Stimulated activated CD4-positive, alpha-beta T cell treated with anti-CD3 and anti-CD28 coated beads, Interleukin-1b, Interleukin-23, amount 100 ng/mL, for 24 hours (primary cell): ENCODE measurements at places on chromosomes 1 and 21.

GRCh38 chr21:46189959-46190490 is 5.8 kb upstream of the SPATC1L start:
- no peak for DNase-seq

DNA sequence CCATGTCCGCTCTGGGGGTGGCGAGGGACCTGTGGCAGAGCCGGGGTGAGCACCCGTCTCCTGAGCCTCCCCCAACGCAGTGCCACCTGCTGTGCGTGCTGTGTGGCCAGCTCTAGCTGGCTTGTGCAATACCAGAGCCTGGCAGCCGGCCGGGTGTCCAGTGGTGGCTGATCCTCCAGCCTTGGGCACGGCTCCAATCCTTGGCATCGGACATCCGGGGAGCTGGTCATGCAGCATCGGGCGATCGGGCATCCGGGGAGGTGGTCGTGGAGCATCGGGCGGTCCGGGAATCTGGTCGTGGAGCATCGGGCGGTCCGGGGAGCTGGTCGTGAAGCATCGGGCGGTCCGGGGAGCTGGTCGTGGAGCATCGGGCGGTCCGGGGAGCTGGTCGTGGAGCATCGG is 8.1 kb downstream of the SLX9 start:
- no peak for DNase-seq

DNA sequence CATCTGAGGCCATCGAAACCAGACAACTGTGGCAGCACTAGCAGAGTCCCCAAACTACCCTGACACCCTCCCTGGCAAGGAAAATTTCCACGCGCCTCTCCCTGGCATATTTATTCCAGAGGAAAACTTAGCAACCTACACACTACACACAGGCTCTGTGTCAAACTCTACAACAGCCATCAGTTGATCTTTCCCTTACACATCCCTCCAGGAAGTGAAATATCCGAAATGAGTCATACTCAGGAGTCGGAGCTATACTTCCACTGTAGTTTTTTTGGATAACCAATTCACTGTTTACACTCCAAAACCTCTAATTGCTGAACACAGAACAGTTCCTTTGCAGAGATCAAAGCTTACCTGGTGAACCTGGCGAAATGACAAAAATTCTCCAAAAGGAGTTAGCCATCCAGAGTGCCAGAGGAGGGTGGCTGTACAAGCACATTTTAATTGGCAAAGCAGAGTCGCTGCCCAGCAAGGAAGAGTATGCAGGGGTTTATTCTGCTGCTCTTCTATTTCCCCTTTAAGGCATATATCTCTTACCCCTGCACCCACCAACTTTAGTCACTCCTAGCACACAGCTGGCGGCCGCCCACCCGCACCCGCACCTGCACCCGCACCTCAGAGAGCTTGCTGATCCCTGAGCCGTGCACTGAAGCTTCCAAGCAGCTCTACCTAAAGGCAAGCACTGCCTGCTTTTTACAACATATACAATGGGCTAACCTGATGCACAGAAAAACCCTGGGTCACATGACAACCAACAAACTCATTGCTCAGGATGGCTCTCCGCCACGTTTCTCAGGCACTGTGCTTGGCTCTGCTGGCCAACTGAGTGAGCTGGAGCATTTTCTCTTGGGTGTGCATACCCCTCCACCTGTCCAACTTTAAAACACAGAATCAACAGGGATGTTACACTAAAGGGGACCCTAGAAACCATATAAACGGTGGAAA is 54.9 kb downstream of the CAPZB start:
- DNase-seq: no peak

DNA sequence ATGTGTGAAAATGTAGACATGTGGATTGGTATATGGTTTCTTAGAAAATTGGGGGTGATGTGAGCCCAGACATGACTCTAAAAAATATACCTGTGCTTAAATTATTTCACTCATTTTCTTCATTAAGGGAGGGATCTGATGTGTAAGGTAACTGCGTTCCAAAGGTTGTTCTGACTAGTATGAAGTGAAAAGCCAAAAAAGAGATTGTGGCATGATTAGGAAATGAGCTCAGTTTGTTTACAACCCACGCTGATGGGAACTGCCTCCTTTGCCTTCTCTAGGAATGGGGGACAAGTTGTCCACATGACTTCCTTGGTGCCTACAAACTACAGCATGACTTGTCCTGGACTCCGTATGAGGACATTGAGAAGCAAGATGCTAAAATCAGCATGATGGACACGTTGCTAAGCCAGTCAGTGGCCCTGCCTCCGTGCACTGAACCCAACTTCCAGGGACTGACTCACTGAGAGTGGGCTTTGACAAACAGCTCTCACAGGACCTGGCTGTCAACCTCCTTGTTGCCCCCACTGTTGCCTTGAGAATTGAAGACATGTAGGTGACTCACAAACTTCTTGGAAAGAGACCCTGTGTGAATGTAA is 8.0 kb downstream of the C1orf50 start:
- DNase-seq: no peak

DNA sequence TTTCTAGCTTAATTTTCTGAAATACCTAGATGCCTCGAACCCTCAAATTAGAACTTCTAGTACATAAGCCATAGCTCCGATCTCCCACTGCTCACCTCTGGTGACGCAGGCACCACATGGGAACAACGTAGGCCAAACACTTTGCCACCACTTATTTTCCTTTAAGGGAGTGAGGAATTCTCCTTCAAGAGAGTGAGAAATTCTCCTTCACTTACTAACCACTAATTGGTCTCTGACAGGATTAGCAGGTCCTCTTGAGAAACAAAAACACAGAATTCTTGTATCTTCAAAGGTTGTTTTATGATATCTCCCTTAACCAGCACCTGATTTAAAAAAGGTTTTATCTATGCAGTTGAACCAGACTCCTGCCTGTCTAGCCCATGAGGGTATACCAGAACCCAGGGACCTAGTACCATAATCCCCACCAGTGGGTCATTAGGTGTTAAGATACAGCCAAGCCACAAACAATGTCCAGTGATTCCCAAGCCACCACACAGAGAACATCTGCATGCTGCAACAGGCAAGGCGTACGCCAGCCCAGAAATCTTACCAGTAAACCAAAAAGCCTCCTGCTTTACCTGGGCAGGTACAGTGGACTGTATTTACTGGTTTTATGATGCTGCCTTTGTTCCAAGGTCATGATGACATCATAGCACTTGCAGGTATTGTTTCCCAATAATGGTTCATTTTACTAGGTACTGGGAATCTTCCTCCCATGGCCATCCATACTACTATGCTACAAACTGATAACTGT is 20.3 kb upstream of the CXADR start:
- DNase-seq: no peak

DNA sequence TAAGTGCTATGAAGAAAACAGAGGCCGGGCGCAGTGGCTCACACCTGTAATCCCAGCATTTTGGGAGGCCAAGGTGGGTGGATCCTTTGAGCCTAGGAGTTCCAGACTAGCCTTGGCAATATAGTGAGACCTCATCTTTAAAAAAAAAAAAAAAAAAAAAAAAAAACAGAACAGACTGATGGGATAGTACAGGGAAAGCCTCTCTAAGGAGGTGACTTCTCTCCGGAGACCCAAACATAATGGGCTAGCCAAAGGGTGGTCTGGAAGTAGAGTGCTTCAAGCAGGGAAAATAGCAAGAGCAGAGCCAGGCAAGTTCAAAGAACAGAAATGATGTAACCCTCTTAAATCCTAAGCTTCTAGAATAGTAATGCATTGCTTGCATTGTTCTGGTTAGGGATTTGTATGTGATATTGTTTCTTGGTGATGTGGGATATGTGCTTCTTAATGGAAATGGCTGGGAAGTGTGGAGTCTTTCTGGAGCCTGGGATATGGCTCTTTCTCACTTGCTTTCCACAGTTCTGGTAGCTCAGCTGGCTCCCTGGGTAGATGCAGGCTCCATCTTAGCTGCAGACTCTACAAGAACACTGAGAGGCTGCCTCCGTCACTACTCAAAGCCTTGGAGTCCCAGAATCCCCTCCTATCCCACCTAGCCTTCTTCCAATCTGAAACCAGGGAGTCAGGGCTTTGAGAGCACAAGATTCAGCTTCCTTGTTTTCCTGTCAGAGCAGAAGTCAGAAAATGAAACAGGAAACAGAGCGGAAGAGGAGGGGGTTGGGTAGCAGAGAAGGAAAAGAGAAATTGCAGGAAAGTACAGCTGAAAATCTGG is 1.9 kb upstream of the PIGV start:
- DNase-seq: no peak

DNA sequence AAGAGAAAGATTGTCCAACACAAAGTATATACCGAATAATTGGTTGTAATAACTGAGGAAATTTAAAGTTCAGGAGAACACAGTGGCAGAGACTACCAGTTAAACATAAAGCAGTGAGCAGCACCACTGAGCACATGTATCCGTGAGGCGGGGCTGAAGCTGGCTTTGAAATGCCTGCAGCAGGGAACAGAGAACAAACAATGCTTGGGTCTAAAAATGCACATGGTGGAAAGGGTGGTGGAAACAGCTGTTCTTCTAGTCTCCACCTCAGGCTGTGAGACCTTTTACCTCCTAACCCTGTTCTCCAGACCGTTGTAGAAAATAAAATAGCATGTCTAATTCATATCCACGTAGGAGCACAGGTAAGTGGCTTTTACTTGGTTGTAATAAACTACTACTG is 7.7 kb upstream of the GNG4 start:
- no peak for DNase-seq

- DNase-seq: no peak
Observed at GRCh38 chr21:26883768-26884167, 38.6 kb upstream of the ADAMTS1 start.

DNA sequence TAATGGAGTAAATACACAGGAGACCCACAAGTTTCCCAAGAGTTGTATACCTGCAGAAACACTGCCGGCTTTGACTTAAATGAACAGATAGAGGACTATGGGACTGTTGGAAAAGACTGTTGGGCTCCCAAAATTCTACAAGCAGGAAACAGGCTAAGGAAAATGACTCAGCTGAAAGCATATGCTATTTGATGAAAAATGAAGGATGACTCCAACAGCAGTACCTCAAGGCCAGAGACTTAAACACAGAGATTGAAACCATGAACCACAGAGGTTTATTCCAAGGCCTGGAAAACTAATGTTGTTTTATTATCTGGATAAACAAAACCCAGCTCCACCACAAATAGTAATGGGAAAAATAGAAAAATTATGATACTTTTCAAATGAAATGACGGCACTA is 187.7 kb downstream of the TNFSF18 start:
- no peak for DNase-seq

DNA sequence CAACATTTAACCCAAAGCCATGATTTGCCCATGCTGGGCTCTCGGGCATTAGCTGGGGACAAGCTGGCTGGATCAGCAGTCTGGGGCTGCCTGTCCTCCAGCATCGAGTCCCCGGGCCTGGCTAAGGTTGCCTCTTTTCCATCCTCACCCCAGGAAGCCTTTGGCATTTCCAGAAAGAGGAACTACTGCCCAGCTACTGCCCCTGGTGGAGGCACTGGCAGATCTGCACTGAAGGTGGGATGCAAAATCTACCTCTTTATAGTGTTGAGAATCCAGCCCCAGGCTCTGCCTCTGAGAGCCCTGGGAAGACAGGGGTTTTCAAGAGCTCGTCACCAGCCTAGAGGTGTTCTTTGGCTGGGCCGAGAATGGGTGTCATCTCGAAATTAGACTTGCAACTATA is 635.9 kb downstream of the MATN1 start:
- no peak for DNase-seq

- DNase-seq: no peak
Observed at GRCh38 chr1:116311756-116312680, 61.0 kb upstream of the ATP1A1 start.

GRCh38 chr1:32398401-32398800 is 4.2 kb upstream of the BSDC1 start:
- no peak for DNase-seq

- no peak for DNase-seq
Observed at GRCh38 chr1:4681026-4681425, 26.6 kb downstream of the AJAP1 start.

- DNase-seq: no peak
Observed at GRCh38 chr1:181858135-181858534, 203.4 kb downstream of the ZNF648 start.

- DNase-seq: no peak
Observed at GRCh38 chr1:22804969-22805671, 94.5 kb downstream of the EPHB2 start.

GRCh38 chr1:43451701-43452532 is 1.8 kb downstream of the HYI start:
- DNase-seq: no peak

DNA sequence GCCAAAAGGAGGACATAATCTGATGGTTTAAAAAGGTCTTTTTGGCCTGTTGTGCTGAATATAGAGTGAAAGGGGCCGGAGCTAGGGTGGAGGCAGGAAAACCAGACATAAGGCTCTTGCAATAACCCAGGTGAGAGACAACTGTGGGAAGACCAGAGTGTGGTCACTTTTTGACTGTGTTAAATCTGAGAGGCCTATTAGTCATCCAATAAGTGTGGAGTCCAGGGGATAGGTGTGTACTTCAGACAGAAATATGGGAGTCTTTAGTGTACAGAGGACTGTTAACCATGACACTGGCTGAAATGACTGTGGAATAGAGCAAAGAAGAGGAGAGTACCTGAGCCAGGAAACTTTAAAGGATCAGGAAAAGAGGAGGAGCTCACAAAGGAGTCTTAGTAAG is 89.3 kb downstream of the VAV3 start:
- DNase-seq: no peak

GRCh38 chr1:98389809-98390208 is 271.7 kb upstream of the SNX7 start:
- DNase-seq: no peak

DNA sequence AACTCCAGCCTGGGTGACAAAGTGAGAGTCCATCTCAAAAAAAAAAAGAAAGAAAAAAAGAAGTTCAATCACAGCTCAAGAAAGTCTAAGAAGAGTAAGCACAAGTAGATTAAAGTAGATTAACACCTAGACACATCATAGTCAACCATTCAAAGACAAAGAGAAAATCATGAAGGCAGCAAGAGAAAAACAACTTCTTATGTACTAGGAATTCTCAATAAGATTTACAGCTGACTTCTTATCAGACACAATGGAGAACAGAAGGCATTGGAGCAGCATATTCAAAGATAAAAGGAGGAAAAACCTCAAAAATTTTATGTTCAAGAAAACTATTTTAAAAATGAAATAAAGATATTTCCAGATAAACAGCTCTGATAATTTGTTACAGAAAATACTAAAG is 147.3 kb downstream of the LBR start:
- DNase-seq: no peak

- DNase-seq: no peak
Observed at GRCh38 chr1:219909476-219909875, 18.9 kb downstream of the SLC30A10 start.

DNA sequence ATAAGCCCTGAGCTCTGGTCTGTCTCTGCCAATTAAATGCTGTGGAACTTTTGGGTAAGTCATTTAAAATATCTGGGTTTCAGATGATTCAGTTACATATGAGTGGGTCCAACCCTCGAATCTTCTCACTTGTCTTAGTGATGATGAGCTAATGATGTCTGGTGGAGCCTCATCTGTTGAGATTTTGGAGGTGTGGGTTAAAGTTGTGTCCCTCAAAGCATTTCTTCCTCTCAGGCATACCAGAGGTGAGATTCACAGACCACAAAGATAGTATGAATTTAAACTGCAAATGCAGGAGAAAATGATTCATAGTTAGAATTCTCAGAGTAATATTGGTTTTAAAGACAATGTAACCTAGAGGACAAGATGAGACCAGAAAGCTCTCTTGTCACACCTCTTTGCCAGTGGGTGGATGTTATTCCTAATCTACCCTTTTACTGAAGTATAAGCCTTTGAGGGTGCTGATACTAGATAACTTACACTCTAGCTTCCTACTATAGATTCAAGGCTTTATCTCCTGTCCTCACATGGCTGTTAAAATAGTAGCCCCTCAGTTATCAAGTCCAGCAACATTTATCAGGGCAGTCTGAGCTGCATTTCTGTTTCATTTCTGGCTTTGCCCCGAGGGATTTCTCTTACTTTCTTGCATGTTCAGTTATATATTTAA is 90.7 kb downstream of the MT1HL1 start:
- DNase-seq: no peak
